ENCODE measurements at places on chromosomes 7 and 10.

- no peak for DNase-seq
Measured at GRCh38 chr10:131430716-131431412, 119.3 kb upstream of the TCERG1L start.

GRCh38 chr7:11026452-11027359, 53.0 kb downstream of the PHF14 start:
- DNase-seq = no peak

DNA sequence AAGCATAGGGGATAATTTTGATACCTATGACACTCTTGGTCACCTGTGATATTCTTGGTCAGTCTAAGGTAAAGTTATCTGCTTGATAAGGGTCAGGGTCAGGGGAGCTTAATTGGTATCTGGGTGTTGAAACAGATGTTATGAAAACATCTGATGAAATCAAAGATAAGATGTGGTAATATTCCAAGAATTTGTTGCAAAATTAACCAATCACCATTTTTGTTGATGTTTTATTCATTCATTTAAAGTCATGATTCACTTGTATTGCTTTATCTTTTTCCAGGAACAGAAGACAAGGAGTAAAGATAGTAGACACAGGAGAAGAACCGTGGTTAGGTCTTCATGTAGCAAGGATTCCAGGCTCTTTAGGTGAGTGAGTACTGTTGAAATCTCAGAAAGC, 103.1 kb downstream of the SEMA3C start:
- DNase-seq = no peak

DNA sequence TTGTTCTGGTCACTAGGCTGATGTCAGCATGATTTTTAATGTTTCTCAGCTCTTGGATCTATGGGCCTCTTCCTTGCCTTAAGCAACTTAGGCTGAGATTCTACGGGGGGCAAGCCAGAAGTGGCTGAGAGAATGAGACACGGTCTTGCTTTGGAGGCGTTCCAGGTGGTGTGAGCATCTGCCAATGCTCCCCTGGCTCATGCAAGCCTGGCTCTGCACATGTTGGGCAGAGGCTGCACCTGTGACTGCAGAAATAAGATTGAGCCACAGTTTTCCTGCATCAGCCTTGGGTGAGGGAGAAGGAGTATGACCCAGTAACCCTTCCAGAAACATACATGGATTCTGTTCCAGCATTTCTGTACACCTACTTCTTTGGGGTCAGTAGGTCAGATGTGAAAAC, 41.9 kb downstream of the C10orf120 start:
- DNase-seq = no peak

GRCh38 chr10:132298038-132298881, 9.5 kb downstream of the STK32C start:
- no peak for DNase-seq

DNA sequence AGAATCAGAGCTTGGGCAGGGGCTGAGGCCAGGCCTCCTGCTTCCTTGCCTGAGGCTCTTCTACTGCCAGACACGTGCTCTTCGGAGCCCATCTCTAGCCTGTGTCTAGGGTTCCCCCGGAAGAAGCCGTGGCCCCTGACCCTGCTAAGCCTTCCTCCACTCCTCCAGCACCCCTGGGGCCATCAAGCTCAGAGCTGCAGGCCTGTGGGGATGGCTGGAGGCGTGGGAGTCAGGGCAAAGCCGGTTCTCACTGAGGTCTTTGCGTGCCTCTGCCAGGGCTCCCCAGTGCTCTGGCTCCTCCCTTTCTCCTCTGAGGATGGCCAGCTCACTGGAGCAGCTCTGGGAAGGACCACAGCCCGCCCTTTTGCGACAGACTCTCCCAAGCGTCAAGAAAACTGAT, 34.4 kb downstream of the GHRHR start:
- no peak for DNase-seq

GRCh38 chr7:107035446-107035845, 9.1 kb upstream of the PRKAR2B start:
- no peak for DNase-seq

DNA sequence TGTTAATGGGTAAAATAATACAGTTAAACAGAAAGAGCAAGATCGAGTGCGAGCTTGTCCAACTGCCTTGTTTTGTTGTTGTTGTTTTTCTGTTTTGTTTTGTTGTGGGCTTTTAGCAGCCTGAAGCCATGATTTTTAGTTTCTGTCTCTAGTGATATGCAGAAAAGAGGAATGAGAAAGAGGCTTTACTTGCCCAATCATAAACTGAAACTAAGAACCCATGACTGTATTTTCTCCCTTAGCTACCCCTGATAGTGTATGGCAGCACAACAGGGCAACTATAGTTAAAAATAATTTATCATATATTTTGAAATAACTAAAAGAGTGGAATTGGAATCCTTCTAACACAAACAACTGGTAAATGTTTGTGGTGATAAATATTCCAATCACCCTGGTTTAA, 493.9 kb downstream of the GLRX3 start:
- no peak for DNase-seq

- DNase-seq = no peak
Measured at GRCh38 chr10:112487964-112488363, 40.9 kb downstream of the VTI1A start.

DNA sequence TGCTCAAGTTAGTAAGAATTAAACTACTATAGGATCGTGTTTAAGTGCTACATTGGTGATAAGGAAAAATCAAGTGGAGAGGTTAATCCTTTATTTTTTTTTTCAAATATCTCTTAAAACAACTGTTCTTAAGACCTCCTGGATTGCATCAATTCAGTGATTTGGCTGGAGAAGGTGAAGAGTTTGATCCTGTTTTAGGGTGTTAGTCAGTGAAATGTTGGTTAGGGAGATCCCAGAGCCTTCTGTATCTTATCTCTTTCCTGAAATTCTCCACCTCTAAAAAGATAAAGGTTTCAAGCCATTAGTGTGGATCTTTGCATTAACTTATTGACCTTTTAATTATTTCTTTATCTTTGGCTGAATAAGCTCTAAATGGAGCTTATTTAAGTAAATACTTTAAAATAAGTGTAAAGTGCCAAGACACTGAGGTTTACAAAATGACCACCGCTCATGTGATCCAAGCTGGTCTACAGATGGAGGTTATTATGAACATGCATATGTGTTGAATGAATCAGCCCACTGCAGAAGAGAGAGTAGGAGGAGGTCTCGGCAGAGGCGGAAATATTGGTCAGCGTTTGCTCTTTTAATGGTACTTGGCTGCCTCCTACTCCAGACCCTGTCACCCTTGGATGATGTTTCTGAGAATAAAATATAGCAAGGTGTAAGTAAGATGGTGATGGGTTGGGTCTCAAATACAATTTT, 51.8 kb upstream of the BMPER start:
- no peak for DNase-seq

DNA sequence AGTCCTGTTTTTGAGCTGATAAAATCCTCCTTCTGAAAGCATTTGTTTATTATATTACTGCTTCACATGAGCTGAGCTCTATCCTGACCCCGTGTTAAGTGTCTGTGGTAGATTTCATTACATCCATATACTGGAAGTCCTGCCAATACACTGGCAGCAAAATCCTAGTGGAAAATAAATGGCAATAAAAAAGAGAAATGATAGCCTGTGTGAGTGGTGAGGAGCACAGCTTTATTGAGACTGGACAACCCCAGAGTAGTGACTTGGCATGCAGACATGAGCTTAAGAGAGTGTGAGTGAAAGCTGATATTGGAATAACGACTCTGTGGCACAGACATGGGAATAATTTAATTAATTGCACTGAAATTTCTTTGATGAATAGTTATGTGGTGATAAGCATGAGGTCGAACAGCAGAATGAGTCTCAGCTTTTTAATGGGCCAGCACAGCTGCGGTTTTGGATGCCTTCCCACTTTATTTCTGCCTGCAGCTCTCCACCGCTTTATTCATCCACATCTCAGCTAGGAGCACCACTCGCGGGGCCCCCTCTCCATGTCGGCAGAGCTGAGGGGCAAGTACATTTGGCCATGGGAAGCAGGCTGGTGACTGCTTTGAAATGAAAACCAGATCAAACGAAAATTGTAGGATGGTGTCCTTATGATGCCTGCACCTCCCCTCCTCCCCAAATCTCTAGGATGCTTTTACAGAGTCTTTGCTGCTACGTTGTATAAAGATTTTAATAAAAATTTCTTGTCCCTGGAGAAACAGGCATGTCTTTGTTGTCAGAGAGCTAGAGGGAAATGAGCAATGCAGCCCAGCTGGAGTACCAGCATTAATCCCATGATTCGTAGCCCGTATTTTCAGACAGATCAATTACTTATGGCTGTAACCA, 494.3 kb downstream of the AUTS2 start:
- no peak for DNase-seq

DNA sequence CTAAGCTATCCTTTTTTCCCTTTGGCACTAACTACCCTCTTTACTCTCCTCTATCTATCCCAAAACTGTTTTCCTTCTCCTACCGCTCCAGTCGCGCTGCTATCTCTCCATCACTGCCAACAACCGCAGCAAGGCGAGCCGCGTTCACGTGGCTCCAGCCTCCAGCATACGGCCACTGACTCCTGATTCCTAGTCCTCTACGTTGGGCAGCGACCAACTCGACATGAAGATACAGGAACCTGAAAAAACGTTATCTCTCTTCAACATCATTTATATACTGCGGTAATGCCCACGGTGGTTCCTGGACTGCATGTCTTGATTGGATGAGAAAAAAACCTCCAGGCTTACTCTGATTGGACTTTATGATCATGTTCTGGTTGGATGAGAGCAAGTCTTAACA, 129.5 kb downstream of the ZNF716 start:
- DNase-seq = no peak

DNA sequence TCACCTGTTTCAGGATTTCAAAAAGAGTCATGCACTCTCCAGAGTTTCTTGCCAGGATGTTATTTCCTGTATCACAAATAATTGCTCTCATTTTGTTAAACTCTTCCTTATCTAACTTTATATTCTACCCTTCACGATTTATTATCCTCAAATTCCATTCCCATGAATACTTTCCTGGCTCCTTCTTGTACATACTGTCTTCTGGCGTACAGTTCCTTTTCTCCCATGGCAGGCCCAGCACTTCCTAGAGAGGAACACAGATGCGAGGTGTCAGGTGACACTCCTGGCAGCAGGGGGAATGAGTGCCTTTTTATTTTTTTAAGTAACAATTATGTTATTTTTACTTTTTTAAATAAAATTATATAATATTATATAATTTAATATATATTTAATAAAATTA, 411.9 kb downstream of the TFEC start:
- no peak for DNase-seq

Measured in cerebellar nuclear complex (tissue), 1 donor.